Naive thymus-derived CD4-positive, alpha-beta T cell (primary cell): ENCODE measurements at places on chromosomes 3 and 15. TPM values are rescaled to one million over a fixed set of nuclear protein-coding genes. Genes with fewer than 3 reads are reported as not detected.
A peak's percentile ranks its signal among the peaks of the same experiment; 100 is the strongest.

DNA sequence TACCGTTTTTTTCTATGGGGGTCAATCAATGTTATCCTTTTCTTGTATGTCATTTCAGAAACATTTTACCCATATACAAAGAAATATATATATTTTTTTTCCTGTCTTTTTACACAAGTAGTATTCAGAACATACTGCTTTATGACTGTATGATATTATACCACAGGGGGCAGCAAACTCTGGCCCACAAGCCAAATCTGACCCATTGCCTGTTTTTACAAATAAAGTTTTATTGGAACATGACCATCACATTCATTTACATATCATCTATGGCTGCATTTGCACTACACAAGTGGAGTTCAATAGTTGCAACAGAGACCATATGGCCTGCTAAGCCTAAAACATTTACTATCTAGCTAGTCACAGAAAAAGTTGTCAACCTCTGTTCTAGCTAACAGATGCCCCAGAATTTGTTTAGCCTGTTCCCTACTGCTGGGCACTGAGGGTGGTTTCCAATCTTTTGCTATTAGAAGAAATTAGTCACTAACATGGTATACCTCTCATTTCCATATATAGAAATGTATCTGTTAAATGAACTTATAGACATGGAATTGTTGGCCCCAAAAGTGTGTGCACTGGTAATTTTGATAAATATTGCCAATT, 57.7 kb downstream of the BFSP2 start:
- DNase-seq = no peak
- no peaks in the 10 kb centered on the region for H3K27me3 ChIP-seq
- H3K27ac ChIP-seq = no peak overlapping the region
- H3K36me3 ChIP-seq = no peaks in the 10 kb centered on the region
- peaks cover 6% of the 10 kb centered on the region for H3K4me1 ChIP-seq
- no peak overlapping the region for H3K4me3 ChIP-seq

DNA sequence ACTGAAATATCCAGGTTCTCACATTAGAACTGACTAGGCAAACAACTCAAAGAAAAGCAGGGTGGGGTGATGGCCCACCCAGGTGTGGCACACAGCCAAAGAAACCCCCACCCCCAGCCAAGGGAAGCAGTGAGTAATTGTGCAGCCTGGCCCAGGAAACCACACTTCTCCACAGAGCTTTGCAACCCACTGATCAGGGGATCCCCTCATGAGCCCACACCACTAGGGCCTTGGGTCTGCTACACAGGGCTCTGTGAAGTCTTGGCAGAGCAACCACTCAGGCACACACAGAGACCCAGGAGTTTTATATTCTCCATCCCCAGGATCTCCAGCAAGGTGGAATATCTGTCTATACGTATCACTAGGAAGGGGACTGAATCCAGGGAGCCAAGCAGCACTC, 22.2 kb upstream of the TRIM42 start:
- DNase-seq = no peak
- no peak overlapping the region for H3K4me3 ChIP-seq
- H3K36me3 ChIP-seq = no peaks in the 10 kb centered on the region
- no peaks in the 10 kb centered on the region for H3K4me1 ChIP-seq

The TMOD2 gene
- total RNA-seq = 13.4 TPM

DNA sequence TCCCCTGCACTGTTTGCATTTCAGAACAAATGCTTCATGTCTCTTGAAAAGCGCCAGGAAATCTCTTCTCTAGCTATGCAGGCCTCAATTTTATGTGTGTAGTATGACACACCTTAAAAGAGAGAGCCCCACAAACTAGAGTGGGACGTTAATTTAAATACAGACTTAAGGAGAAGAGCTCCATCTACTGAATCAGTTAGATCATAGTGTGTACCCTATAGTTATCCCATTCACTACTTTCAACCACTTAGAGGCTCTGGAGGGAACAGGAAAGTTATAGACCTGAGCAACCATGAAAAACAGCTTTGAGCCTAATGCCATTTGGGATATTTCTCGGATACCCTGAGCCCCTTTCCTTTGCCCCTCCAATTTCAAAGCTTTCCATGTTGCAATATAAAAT, 153.7 kb downstream of the TIGIT start:
- no peaks in the 10 kb centered on the region for H3K27me3 ChIP-seq
- no peak overlapping the region for H3K4me3 ChIP-seq
- H3K36me3 ChIP-seq = no peaks in the 10 kb centered on the region
- no peak for DNase-seq
- no peak overlapping the region for H3K27ac ChIP-seq
- no peaks in the 10 kb centered on the region for H3K4me1 ChIP-seq

GRCh38 chr15:38810686-38811085, 246.1 kb upstream of the RASGRP1 start:
- no peak overlapping the region for H3K27ac ChIP-seq
- no peak overlapping the region for H3K4me3 ChIP-seq
- no peaks in the 10 kb centered on the region for H3K36me3 ChIP-seq

DNA sequence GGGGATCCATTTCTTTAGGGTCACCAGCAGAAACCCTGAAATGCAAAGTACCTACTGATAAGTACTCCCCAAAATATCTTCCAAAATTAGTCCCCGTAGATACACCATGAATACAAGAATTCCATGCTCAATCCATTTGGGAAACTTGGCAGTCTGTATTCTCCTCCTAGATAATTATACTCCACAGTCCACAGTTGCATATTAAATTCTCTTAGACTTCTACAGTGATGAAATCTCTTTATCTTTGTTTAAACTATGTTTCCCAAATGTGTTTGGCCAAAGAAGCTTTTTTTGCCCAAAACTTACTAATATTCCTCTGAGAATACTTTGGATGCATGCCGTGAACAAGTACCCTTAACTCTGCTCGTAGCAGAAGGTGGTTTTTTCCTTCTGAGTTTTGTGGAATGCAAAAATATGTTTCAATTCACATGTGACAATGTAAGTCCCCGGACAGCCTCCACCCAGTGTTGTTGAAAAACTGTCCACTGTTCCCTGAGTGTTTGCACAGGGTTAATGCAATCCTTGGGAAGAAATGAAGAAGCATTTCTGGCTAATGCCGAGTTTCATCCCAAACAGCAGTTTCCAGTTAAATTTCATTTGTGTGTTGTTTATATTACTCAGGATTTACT, 126.7 kb downstream of the ARNT2 start:
- H3K36me3 ChIP-seq = no peaks in the 10 kb centered on the region
- no peak overlapping the region for H3K27ac ChIP-seq
- no peak for DNase-seq
- H3K27me3 ChIP-seq = no peaks in the 10 kb centered on the region
- no peak overlapping the region for H3K4me3 ChIP-seq

- no peak overlapping the region for H3K4me3 ChIP-seq
- H3K27ac ChIP-seq = no peak overlapping the region
- H3K4me1 ChIP-seq = no peaks in the 10 kb centered on the region
- DNase-seq = peak; percentile 15
Observed at GRCh38 chr3:50652709-50653108, 22.0 kb upstream of the DOCK3 start.

DNA sequence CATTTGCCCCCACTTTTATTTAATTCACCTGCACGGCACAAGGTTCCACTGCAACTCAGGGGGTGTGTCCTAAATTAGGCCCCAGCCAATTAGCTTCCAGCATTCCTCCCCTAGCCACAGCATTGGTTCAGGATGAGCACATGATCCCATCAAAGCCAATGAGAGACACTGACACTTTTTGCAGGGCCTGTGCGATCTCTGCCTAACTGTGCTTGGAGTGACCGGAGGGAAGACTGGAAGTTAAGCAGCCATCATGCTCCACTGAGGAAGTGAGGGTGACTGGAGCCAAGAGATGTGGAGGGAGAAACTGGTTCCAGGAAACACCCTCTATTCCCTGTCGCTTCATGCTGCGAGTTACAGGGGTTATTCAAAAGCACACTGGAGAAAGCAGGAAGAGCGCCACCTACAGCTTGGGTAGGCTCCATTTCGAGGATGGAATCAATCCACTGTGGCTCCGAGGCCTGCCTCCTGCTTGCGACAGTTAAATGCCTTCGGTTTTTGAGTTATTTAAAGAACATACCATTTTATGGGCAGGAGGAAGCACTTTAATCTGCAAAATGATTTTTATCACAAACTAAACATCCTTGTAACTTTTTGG, 122.2 kb upstream of the WNT5A start:
- H3K27me3 ChIP-seq = no peaks in the 10 kb centered on the region
- no peak for DNase-seq
- no peak overlapping the region for H3K4me3 ChIP-seq
- H3K36me3 ChIP-seq = no peaks in the 10 kb centered on the region
- no peak overlapping the region for H3K27ac ChIP-seq

GRCh38 chr3:16257309-16257708, 7.4 kb downstream of the DPH3 start:
- no peaks in the 10 kb centered on the region for H3K27me3 ChIP-seq
- H3K27ac ChIP-seq = no peak overlapping the region
- DNase-seq = no peak
- H3K4me3 ChIP-seq = no peak overlapping the region
- no peaks in the 10 kb centered on the region for H3K36me3 ChIP-seq

DNA sequence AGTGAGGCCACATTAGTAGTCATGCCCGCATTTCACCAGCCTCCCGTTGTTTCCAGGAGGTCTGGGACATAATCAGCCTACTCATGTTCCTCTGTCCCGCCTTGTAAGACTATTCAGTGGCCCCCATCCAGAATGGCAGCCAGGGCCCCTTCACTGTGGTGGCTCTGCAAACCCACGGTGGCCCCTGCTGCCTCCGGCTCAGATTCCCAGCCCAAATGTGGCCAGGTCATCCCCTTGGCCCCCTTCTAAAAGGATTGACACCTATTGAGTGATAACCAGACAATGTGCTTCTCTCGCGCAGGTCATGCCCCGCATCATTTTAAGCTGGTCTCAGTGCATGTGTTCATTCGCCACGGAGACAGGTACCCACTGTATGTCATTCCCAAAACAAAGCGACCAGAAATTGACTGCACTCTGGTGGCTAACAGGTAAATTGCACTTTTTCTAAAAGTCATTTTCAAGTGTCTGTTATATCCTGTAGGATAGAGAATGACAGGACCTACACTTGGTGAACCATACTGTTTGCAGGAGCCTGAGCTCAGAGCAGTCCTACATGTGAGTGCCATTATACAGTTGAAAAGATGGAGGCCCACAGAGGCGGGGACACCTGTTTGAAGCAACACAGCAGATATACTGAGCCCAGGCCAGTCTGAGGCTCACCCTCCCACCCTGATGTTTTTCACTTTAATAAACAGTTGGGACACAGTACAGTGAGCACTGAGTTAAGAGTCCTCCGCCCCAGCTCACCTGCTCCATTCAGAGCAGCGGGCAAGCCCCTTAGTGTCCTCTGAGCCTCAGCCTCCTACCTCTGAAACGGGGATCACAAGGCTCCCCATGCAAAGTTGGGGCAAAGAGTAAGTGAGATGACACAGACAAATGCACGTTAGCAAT, 47.7 kb downstream of the PXYLP1 start:
- H3K36me3 ChIP-seq = peaks cover 4% of the 10 kb centered on the region
- peaks cover 10% of the 10 kb centered on the region for H3K4me1 ChIP-seq
- H3K27me3 ChIP-seq = no peaks in the 10 kb centered on the region
- no peak overlapping the region for H3K4me3 ChIP-seq
- H3K27ac ChIP-seq = no peak overlapping the region
- peak; percentile 44 for DNase-seq

The CYP8B1 gene
- total RNA-seq = not detected

- H3K27ac ChIP-seq = no peak overlapping the region
- no peaks in the 10 kb centered on the region for H3K4me1 ChIP-seq
- no peaks in the 10 kb centered on the region for H3K27me3 ChIP-seq
- H3K4me3 ChIP-seq = no peak overlapping the region
- no peaks in the 10 kb centered on the region for H3K36me3 ChIP-seq
Observed at GRCh38 chr3:45154641-45155147, 8.5 kb upstream of the CDCP1 start.

DNA sequence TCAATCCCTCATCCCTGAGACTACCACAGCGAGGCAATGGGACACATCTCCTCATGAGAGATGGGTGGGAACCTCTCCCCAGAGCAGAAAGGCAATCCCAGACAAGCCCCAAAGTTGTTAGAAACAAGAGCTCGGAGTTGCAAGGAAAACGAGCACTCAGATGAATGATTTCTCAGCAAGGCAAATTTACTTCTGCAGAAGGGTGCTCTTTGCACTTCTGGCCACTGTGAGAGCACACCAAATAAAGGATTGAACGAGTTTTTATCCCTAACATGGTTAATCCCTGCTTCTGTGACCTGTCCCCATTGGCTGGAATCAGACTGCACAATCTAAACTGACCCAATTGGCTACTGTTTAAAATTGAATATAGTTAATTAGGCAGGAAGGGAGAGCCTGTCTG, 339.1 kb upstream of the POU1F1 start:
- H3K36me3 ChIP-seq = no peaks in the 10 kb centered on the region
- no peaks in the 10 kb centered on the region for H3K27me3 ChIP-seq
- H3K4me1 ChIP-seq = no peaks in the 10 kb centered on the region
- DNase-seq = no peak
- H3K27ac ChIP-seq = no peak overlapping the region
- H3K4me3 ChIP-seq = no peak overlapping the region

DNA sequence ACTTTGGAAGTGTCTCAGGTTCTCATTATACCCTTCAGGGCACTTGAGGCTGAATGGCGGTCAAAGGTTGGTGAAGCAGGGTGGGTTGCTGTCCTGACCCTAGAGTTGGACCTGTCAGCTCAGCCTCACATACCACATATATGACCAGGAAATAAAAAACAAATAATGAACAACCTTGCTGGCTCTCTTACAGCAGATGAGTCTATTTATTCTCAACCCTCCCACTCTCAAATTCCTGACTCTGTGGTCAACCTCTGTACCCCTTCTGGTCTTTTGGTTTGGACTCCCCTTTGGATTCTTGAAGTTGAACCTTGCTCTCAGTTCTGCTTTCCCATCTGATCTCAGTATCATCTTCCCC, 16.9 kb downstream of the PPP2R3A start:
- no peaks in the 10 kb centered on the region for H3K36me3 ChIP-seq
- H3K27ac ChIP-seq = no peak overlapping the region
- no peak for DNase-seq
- no peaks in the 10 kb centered on the region for H3K4me1 ChIP-seq
- H3K4me3 ChIP-seq = no peak overlapping the region
- H3K27me3 ChIP-seq = no peaks in the 10 kb centered on the region

GRCh38 chr3:24641628-24642027, 147.0 kb upstream of the THRB start:
- no peak for DNase-seq
- no peak overlapping the region for H3K27ac ChIP-seq
- no peaks in the 10 kb centered on the region for H3K4me1 ChIP-seq
- no peak overlapping the region for H3K4me3 ChIP-seq
- H3K36me3 ChIP-seq = no peaks in the 10 kb centered on the region
- H3K27me3 ChIP-seq = no peaks in the 10 kb centered on the region

GRCh38 chr15:29309139-29309538, 39.5 kb upstream of the NSMCE3 start:
- no peak overlapping the region for H3K27ac ChIP-seq
- no peaks in the 10 kb centered on the region for H3K4me1 ChIP-seq
- H3K27me3 ChIP-seq = no peaks in the 10 kb centered on the region
- no peak for DNase-seq
- H3K36me3 ChIP-seq = no peaks in the 10 kb centered on the region

GRCh38 chr15:100879464-100880138, at the start of gene ALDH1A3:
Gene ALDH1A3 (plus strand): TSS chr15:100879831. CDS start chr15:100879908, 77 bp downstream.
- no peak within 1 kb of the TSS for H3K27ac ChIP-seq
- no peak within 1 kb of the TSS for H3K4me3 ChIP-seq
- peaks cover 6% of the 10 kb centered on the region for H3K27me3 ChIP-seq
- DNase-seq = no peak
